ENCODE measurements at places on chromosomes 11 and 22.

DNA sequence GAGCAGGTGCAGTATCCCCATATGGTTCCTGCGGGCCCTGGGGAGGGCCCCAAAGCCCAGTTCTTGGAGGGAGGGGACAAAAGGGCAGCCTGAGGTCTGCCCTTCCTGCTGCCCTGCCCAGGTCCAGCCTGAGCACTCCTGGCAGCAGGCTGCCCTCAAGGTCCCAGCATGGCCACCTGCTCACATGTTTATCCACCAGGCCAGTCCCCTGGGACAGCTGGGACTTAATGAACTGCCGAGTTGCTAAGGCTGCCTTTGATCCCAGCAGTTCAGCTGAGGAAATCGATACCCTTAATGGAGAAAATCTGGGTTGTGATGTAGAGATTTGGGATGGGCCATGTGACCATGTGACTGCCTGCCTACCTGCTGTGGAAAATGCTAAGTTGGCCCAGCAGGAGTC is 146.2 kb downstream of the TRIM29 start:
- no peak for DNase-seq

DNA sequence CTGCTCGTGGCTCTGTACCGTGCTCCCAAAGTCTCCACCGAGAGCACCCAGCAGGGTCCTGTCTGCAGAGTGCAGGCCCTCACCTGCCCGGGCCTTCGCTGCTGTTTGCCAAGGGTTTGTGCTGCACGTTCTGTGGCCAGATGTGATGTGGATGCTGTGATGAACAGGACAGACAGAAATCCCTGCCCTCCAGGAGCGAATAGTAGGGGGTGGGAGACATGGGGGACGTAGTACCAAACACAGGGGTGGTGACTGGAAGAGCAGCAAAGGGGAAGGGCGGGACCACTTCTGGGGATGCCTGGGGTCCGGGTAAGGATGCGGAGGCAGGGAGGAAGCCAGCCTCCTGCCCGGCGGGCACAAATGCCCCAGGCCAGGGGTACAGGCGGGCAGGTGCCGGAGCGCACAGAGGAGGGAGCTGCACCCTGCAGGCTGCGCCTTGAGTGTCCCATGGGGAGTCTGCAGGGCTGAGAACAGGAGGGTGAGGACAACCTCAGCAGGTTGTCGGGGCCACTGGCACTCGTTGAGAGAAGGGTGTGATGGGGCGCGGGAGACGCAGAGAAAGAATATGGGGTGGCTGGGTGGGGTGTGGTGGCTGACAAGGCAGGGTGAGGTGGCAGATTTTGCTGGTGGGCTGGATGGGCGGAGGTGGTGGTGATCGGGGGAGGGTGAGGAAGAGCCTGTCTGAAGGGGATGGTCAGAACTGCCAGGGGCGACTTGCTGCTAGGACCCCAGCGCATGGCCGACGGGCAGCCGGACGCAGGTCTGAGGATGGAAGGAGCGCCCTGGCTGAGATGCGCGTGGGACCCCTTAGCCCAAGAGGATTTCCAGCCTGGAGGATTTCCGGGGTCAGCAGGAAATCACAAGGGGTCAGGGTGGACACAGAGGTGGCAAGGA is 16.3 kb upstream of the CTSD start:
- no peak for DNase-seq

DNA sequence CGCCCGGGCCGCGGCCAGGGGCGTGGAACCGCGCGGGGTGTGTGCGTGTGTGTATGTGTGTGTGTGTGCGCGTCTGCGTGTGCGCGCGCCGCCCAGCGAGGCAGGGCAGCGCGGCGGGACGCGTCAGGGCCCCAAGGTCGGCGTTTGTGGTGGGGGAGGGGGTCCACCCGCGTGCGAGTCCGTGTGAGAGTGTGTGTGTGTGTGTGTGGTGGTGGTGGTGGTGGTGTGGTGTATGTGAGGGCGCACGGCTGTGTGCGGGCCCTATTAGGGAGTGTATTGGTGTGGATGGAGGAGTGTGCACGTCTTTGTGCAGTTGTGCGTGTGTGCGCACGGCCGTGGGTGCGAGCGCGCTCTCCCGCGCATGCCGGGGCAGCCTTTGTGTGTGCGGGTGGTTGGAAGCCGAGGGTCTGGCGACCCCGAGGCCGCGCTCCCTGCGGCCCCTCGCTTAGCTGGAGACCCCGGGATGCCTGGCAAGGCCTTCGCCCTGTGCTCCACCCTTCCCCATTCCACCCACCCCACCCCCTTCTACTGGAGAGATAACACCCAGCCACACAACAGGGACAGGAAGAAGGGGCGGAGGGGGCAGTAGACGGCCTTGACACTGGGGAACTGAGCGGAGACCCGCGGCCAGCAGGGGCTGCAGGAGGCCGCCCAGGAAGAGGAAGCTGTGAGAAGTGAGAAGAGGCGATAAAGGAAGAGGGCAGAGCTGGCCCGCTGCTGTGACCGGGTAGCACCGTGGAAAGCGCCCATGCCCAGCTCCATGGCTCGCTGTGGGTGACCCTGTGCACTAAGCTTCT is 528 bp upstream of the ARRB1 start:
- DNase-seq, result no peak

- no peak for DNase-seq
Observed at GRCh38 chr22:36887162-36887561, 26.3 kb upstream of the CSF2RB start.

DNA sequence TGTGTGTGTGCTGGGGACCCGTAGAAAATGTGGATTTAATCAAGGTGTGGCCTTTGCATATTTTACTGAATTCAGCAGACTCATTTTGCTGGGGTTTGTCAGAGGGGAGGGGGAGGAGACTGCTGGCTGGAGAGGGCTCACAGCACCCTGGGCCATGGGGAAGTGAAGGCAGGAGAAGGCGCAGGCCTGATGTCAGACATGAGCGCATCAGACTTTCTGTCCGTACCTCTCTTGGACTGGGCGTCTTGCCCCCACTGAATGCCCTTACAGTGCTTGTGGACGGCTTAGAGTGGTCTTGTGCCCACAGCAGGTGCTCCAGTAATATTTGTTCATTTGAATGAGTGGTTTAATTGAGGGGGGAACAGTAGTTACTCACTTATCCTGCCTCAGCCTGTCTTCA is 75.2 kb downstream of the TEAD1 start:
- peak; percentile 38 for DNase-seq

DNA sequence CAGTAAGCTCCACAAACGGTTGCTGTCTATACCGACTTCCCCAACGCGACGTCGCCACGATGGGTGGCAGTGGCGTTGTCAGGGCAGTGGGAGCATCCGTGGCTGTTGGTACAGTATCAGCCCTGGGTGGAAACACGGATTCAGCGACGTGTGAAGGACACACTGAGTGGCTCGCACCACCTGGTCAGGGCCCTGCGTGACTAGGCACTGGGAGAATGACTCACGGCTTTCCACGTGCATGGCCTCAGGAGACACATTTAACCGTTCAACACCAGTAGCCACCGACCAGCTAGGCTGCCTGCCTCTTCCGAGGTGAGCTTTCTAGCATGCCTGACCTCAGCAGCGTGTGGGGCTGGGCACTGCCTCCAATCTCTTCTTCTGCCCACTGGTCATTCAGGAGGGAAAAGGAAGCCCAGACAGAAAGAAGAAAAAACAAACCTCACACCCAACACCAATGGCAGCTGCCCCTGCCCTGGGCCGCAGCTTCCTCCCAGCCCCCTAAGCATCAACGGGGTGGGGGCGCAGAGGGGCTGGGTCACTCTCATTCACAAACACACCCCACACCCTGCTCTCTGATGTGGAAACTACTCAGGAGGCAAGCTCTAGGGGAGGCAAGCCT is 59.0 kb downstream of the MYH9 start:
- DNase-seq, result no peak

GRCh38 chr11:73412308-73412707 is 36.1 kb downstream of the RELT start:
- no peak for DNase-seq

DNA sequence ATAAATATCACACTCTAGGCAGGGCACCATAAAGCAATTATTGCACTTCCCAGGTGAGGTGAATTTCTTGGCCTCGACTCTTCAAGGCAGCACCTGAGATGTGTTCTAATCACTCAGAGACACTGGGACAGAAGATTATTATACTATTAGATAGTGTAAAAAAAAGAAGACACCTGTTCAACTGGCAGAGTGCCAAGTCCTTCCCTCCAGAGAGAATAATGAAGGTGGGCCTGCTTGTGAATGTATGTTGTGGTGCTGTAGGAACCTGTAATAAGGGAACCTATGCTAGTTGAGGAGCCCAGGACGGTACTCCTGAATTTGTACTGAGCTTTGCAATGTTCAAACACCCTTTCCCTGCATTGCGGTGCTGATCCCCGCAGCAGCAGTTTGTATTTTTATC is 107.5 kb downstream of the NXPE2 start:
- DNase-seq, result no peak

- DNase-seq, result no peak
Observed at GRCh38 chr11:71477641-71478527, 24.9 kb downstream of the NADSYN1 start.

- no peak for DNase-seq
Observed at GRCh38 chr11:70073871-70074371, 4.2 kb upstream of the ANO1 start.

DNA sequence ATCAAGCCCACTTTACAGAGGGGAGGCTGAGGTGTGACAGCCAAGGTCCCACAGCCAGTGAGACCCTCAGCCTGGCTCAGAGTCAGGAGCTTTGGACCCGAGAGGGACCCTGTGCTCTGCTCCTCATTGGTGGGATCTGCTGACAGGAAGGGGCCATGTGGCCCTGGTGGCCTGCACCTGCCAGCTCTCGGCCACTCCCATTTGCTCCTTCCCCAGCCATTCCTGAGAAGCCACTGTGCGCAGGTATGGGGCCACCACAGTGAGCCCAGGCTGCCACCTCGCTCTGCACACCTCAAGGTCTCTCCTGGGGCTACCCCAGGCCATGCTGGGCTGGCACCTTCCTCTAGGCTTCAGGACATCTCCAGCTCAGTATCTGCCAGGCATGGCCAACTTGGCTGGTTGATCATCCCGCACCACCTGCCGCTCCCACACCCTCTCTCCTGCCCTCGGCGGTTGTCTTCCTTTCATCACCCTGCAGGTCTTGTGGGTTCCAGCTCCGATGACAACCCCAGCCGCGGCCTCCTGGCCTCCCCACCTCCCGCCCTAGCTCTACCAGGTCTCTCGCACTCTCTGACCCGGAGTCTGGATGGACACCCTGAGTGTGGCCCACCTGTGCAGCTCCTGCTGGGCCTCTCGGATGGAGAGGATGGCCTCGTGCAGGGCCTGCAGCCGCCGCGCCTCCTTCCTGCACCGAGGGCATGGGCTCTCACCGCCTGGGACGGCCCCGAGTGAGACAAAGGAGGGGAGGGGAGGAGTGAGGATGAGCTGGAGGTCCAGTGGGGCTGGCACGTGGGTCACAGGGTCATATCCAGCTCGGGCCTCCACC is 32.2 kb upstream of the CARS1 start:
- DNase-seq, result no peak

- DNase-seq, result no peak
Observed at GRCh38 chr11:2697866-2698265, 1.9 kb downstream of the KCNQ1OT1 start.

DNA sequence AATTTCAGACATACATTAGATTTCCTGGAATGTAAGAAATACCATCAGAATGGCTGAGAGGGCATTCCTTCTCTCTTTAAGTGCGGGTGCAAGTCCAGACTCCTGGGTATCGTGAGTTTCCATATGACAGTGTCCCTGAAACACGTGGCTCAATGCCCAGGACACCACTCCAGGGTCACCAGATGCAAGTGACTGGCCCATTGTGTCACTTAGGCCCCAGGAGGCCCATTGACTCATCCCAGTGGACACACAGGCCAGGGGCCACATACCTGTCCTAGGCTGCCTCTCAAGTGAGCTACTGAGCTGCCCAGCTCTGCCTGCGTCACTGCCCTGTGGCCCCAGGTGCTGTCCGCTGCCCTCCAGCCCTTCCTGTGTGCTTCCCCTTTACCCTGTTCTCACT is 18.5 kb downstream of the FBLN1 start:
- no peak for DNase-seq

GRCh38 chr11:126660761-126661425 is 305.4 kb downstream of the ST3GAL4 start:
- no peak for DNase-seq

DNA sequence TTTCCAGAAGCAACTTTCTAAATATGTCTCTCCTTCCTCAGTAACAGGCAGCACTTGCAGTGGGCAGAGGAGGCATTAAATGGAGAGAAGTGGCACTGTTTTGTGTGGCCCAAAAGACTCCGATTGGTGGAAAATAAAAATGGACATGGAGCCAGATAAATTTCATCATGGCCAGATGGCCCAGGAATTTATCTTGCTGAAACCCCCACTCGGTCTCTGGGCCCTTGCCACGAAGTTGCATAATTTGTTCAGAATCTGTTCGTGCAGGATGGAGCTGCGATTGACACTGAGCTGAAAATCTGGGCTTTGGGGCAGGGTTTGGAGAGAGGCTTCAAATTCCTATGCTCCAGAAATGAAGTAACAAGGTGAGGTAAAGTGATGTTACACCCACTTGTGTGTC is 65.5 kb downstream of the C11orf91 start:
- DNase-seq, result no peak

- no peak for DNase-seq
Observed at GRCh38 chr11:43523632-43524031, 156.9 kb upstream of the HSD17B12 start.

DNA sequence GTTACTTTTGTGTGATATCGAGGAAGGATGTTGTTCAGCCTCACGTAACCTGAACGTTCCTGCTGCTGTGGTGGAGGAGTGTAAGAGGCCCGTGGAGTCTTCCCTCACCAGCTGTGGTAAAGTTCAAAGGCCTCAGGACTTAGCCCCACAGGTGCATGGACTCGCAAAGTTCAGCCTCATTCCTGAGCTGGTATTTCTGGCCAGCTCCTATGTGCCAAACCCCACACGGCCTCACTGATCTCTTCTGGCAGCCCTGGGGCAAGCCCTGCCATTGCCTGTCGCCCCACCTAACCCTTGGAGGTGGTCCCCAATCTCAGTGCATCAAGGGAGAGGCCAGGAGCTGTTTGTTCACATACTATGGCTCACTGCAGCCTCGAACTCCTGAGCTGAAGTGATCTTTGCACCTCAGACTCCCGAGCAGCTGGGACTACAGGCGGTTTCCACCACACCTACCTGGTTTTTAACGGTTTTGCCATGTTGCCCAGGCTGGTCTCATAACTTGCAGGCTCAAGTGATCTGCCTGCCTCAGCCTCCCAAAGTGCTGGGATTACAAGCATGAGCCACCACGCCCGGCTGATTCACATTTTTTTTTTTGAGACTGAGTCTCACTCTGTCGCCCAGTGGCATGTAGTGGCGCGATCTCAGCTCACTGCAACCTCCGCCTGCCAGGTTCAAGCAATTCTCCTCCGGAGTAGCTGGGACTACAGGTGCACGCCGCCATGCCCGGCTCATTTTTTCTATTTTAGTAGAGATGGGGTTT is 2.2 kb downstream of the PHRF1 start:
- no peak for DNase-seq

GRCh38 chr22:49541693-49542230 is 285.9 kb downstream of the BRD1 start:
- no peak for DNase-seq
